ENCODE measurements at places on chromosomes 4 and X. TPM values are rescaled to one million over a fixed set of nuclear protein-coding genes. Genes with fewer than 3 reads are reported as not detected.

DNA sequence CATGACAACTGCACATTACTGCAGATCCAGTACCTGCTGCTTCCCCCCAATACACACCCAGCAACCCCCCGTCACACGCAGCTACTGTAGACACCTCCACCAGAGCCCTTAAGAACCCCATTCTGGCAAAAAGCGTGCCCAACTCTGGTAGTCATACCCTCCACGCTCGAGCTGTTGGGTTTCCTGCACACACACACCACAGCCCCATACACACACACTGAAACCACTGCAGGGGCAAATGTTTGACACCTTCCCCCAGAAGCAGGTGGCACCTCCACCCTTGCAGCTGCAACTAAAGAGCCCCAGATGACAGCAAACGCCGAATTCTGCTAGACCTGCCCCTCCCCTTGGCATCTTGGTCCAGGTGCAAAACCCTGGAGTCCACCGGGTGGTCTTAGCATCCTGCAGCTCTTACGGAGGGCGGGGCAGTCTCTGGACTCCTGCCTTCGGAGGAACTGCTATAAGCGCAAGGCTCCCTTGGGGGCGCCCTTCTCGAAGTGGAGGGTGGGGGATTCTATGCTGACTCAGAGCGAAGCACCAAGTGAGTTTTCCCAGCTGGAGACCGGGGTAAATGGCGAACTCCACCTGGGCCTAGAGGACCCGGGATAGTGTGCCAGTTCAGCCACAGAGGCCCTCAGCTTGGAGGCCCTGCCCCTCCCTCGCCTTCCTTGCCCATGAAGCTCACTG, 1.5 kb downstream of the FRMPD3 start:
- no peak for DNase-seq

- DNase-seq = no peak
These were observed 319.4 kb downstream of the SH2D1A start for GRCh38 chrX:124665621-124666400.

GRCh38 chr4:129189630-129190029, 93.7 kb downstream of the C4orf33 start:
- no peak for DNase-seq

DNA sequence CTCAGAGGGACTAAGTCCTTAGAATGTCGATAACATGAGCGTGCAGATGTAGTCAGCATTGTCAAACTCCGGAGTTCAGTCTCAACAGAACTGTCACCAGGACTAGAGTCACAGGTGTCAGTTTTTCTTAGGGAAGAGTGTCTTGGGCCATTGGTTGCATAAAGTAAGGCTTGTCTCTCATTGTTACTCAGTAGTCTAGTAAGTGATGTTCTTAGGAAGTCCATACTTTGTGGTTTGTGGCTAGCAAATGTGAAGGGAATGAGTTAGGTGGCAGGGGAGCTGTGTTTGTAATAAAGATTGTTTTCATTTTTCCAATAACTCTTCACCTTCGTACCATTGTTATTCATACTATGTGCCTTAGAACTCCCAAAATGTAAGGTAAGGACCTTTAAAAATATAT, 119.6 kb downstream of the AFF2 start:
- no peak for DNase-seq

DNA sequence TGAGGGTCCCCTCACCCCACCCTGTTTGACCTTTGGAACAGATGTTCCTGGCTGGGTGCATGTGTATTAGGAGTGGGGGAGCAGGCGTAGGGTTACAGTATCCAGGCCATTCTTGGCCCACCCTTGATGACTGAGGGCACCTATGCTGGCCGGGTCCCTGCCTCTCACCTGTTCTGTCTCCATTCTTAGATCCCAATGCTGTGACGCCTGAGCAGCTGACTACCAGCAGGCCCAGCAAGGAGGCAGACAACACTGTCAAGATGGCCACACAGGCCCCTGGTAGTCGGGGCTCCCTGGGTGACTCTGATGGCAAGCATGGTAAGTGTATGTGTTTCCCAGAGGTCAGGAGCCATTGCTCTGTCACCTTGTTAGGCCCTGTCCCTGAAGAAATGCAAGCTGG, 10.9 kb downstream of the EFNB1 start:
- no peak for DNase-seq

DNA sequence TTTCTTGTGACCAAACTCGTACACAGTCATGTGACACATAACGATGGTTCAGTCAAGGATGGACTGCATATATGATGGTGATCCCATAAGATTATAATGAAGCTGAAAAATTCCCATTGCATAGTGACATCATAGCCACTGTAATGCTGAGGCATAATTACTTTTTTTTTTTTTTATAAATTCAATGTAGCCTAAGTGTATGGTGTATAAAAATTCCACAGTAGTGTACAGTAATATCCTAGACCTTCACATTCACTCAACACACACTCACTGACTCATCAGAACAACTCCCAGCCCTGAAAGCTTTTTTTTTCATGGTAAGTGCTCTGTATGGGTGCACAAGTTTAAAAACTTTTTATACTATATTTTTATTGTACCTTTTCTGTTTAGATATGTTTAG, 105.0 kb downstream of the AREG start:
- DNase-seq = no peak

GRCh38 chrX:37883196-37883595, 35.8 kb upstream of the DYNLT3 start:
- DNase-seq = no peak

DNA sequence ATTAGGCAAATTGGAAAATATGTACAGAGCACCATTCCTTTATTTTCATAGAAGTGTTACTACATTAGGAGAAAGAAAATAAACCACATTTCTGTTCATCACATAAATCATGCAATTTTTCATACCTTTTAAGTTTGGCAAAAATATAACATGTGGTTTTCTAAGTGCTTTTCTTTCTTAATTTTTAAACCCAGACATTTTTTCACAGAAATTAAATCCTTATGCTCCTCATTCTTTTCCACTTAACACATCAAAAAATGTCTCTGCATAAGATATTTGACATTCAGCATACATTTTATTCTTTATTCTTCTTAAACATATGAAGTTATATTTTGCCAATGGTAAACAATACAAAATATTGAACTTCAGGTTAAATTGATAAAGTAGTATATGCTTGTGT, 826.6 kb upstream of the SLIT2 start:
- no peak for DNase-seq

DNA sequence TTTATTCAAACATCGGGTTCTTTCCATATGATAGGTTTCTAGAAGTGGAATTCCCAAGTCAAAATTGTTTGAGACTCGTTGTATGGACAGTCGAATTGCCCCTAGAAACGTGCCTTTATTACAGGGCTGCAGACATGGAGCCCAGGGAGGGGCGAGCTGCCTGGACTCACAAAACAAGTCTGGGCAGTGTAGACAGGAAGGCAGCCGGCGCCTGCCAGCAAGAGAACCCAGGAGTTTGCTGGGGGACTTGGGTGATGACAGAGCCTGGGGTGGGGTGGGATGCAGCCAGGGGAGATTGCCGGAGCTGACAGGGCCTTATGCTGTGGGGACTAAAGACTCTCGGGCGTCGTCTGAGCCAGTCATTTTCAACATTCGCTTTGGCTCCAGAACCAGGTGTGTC, 107.4 kb upstream of the MSX1 start:
- DNase-seq = no peak

GRCh38 chrX:2701600-2701999, 10.5 kb downstream of the CD99 start:
- no peak for DNase-seq

DNA sequence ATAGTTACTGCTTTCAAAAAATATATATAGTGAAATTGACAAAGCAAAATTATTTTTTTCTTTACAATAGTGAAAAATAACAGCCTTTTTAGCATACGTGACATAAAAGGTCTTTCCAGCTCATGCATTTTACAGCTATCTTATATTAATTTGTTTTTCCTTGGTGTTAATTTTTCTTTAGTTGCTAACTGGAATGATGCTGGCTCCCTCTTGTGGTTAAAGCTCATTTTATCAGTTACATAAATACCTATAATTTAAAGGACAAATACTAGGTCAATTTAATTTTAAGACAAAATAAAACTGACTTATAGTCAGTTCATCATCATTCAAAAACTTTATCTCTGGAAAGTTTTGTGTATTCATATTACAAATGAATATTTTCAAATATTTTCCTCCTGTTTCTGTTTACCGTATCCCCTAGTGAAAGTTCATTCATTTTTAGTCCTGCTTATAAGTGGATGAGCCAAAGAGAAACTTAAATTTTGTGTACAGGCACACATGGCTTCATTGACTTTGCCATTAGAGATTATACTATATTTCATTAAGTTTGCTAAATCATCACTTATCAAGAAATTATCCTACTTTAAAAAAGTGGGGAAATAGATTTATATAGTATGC, 9.9 kb upstream of the ANAPC4 start:
- DNase-seq = no peak

DNA sequence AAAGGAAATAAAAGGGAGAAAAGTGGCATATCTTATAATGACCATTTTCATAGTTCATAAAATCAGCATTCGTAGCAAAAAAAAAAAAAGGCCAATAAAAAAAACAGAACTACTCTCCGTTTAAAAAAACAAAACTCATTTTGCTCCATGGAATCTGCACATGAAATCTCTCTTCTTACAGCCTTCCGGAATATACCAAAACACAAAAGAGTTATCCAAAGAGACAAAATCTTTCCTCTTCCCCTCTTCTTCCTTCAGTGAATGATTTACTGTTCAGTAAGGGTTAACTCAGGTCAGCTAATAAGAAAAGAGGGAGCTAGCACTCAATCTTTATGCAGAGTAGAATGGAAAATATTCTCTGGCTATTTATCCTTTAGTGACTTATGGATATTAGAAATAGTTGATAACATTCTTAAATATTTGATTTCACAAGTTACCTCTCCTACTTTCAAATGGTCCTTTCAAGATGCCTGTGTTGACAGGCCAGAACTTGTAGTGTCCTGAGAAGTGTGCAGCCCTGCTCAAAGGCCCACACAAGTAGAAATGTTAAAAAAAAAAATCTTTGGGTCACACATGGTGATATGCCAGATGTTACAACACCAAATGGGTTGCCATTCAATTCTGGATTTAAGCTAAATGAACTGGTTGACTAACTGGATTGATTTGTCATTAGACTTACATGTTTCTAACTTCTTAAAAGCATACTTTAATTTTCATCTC, 42.1 kb downstream of the PDGFC start:
- DNase-seq = no peak

GRCh38 chr4:182809417-182810102, 107.6 kb downstream of the DCTD start:
- no peak for DNase-seq

DNA sequence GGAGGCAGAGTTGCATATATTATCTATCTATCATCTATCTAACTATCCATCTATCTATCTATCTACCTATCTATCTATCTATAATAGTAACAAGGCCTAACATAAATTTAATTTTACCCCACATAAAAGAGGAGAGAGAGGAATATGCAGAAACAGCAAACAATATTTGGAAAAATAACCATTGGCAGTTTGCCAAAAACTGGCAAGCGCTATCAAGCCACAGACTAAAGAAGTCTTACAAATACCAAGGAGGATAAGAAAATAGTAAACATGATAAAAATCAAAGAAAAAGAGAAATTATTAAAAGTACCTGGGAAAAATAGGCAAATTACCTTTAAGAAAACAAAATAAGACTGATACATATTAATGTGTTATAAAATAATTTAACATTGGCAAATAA, 230.8 kb downstream of the CPXCR1 start:
- no peak for DNase-seq

- DNase-seq = peak; percentile 68
These were observed at the start of gene NSUN7 for GRCh38 chr4:40749717-40750460. Gene NSUN7, plus strand, starts transcription at chr4:40749955. Its CDS starts 739 bp downstream, at chr4:40750694.

GRCh38 chr4:26323821-26324220, 3.0 kb downstream of the RBPJ start:
- no peak for DNase-seq

DNA sequence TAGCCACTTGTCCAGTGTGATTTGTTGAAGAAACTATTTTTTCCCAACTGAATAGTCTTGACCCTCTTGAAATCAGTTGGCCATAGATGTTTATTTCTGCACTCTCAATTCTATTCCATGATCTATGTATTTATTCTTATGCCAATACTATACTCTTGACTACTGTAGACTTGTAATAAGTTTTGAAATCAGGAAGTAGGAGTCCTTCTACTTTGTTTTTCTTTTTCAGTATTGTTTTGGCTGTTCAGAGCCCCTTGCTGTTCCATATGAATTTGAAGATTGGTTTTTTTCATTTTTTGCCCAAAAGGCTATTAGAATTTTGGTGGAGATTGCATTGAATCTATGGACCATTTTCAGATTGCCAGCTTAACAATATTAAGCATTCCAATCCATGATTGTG, 10.2 kb downstream of the SAP30 start:
- no peak for DNase-seq

DNA sequence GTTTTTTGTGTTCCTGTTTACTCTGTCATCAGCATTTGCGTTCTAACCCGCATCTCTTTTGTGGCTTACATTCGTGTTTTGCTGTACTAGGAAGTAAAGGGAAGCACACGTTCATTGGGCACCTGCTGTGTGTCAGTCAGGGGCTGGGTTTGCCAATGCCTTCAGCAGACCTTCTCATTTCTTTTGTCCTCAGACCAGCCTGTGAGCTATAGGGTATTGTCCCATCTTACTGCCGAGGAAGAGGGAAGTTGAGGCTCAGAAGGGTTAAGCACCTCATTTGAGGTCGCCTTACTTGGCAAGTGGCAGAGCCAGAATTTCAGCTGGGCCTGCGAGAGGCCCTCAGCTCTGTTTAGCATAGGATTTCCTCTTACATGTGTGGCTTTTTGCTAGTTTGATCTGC, 8.7 kb downstream of the TBC1D14 start:
- DNase-seq = peak; percentile 31

DNA sequence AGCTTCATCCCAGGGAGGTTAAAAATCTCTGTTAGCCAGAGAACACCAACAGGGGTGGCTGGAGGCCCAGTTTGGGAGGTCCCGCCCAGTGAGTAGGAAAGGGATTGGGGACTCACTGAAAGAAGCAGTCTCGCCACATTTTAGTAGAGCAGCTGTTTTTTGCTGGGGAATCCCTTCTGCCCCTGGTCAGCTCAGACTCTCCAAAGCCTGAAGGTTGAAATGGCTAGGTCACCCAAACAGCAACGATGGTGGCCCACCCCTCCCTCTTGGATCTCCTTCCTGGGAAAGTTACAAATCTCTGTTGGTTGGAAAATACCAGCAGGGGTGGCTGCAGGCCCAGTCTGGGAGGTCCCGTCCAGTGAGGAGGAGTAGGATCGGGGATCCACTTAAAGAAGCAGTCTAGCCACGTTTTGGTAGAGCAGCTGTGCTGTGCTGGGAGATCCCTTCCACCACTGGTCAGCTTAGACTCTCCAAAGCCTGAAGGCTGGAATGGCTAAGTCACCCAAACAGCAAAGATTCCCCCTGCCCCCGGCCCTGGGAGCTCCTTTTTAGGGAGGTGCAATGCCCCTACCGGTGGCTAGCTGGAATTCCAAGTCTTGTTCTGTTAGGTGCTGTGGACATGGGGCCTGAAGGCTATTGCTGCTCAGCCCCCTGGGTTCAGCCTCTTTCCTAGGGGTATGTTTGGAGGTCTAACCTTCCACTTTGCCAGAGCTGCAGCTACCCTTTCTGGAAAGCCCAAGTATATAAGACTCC, 40.0 kb upstream of the TEX13A start:
- DNase-seq = no peak

PTTG2 gene
- total RNA-seq = not detected

SSX3 gene
- total RNA-seq = not detected

ATP8A1 gene
- 16.5 TPM for total RNA-seq

FATE1 gene
- total RNA-seq = not detected

SLIT2 gene
- total RNA-seq = 3.3 TPM

GIMD1 gene
- total RNA-seq = not detected

DTHD1 gene
- 0.32 TPM for total RNA-seq

GAK gene
- total RNA-seq = 108 TPM
